ENCODE measurements at places on chromosomes 1 and 21.

- DNase-seq: no peak
Measured at GRCh38 chr1:53687901-53688300, 51.1 kb downstream of the GLIS1 start.

DNA sequence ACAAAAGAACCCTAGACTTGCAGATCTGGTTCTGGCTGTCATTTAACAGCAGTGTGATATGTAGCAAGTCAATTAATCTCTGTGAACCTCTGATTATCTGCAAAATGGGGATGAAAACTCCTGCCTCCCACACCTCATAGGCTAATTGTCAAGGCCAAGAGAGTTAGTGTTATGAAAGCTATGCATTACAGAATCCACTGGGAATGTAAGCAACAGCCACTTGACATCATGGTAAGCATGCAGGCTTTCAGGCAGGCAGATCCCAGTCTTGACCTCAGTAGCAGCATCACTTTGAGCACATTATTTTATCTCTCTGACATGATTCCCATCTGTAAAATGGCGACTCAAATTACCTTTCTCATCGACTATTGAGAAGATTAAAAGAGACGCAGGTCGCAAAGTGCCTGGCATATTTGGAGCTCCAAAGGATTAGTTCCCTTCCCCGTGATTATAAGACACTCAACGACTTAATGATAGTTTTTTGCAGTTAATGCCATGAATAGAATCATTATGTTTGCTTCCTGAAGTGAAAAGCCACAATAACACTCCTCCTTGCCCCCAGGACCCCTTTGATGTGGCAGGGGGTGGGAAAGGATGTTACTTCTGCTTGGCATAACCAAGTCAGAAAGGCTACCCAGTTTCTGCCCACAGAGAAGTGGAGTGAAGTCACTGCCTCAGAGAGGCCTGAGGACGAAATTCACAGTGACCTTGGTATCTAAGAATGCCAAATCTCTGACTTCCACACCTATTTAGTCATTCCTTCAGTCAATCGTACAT lies 273.0 kb upstream of the NFIA start:
- DNase-seq: no peak

DNA sequence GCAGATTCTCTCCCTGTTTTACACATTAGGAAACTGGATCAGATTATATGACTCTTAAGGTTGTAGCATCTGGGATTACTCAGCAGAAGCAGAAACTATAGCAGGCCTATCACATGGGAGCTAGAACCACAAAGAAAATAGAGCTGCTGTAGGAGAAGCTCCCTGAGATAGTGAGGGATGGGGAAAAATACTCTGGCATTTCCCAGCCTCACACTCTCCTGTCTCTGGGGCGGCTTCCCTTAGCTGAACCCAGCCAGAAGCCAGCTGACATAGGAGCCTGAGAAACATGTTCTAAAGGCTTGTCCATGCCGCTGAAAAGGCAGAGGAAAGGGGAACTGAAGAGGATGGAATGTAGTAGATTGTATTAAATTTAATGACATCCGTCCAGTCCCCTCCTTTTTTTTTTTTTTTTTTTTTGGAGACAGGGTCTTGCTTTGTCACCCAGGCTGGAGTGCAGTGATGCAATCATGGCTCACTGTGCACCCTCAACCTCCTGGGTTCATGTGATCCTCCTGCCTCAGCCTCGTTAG lies 76.8 kb upstream of the DNAJC6 start:
- DNase-seq: no peak

- DNase-seq: peak; percentile 53
Measured at GRCh38 chr1:30378991-30379581, 344.3 kb downstream of the MATN1 start.

DNA sequence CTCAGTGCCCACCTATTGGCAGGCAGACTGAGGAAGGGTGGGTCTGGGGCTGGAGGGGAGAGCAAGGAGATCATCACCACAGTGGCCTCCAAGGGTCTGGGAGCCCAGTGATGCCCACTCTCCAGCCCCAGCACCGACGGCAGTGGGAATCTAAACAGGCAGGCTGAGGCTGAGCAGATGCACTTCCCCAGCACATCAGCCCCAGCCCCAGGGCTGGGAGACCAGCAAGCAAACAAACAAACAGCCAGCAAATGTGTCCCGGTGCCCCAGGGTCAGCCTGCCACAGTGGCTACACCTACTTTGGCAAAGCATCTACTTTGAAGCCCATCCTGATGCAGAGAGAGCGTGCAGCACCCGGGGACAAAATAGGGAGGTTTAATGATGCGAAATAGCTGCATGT lies 216.3 kb upstream of the ZC3H12A start:
- DNase-seq: no peak

DNA sequence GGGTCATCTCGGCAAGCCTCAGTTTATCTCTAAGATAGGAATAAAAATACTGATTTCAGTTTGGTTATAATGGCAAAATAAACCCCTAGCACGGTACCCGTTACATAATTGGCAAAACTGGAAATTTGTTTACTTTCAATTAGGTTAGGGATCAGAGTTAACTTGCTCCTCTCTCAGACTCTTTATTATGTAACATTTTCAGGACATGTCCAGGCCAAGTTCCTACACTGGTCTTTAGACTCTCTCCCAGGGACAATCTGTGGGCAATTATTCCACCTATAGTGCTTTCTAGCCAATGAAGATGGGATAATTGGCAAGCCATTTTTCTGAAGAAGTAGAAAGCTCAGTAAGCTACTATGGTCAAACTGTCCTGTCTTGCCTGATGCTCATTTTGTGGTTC lies 189.4 kb downstream of the NEK7 start:
- no peak for DNase-seq

DNA sequence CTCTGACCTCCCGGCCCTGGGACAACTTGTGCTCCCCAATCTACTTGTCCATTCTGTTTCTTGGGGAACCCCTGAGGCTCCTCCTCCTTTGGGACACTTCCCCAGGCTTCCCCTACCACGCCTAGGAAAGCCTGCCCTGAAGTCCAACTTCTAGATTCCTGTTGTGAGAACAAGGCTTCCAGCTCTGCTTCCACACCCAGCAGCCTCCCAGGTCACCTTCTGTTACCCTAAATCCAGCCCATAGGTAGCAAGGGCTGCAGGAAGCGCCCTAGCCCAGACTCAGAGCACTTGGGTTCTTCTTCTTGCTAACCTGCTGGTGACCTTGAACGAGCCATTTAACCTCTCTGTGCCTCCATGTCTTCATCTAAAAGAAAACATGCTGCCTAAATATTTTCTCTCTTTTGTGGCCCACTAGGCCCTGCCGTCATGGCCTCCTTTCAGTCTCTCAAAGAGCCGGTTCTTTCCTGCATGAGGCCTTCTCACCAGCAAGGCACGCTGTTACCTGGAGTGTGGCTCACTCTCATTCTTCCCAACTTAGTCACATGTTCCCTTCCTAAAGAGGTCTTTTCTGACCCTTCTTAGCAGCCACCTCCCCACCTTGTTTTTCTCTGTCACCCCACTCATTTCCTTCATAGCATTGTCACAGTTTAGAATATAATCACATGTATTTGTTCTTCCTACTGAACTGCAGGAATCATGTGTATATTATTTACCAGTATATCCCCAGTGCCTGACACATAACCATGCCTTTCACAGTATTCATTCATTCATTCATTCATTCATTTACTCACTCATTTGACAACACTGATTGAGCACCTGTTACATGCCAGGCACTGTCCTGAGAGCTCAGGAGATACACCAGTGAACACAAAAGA lies 1.4 kb downstream of the CAPN2 start:
- no peak for DNase-seq

- no peak for DNase-seq
Measured at GRCh38 chr21:42258150-42258884, 39.4 kb downstream of the ABCG1 start.

- no peak for DNase-seq
Measured at GRCh38 chr1:14094611-14095400, 394.8 kb downstream of the PRDM2 start.

DNA sequence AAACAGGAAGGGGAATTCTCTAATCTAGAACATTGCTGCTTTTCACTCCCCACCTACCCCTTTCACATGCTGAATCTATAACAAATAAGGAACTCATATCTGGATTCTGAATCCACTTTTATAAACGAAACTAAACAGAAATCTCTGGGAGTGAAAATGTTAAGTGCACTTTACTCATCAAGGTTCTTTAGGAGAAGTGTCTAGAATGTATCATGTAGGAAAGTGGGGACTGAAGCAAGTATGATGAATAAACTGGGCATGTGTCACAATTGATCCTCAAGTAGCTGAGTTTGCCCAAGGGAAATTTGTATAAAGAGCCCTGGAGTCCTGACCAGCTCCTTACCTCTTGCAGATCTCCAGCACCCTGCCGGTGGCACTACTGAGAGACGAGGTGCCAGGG lies 19.8 kb downstream of the AVPR1B start:
- no peak for DNase-seq

DNA sequence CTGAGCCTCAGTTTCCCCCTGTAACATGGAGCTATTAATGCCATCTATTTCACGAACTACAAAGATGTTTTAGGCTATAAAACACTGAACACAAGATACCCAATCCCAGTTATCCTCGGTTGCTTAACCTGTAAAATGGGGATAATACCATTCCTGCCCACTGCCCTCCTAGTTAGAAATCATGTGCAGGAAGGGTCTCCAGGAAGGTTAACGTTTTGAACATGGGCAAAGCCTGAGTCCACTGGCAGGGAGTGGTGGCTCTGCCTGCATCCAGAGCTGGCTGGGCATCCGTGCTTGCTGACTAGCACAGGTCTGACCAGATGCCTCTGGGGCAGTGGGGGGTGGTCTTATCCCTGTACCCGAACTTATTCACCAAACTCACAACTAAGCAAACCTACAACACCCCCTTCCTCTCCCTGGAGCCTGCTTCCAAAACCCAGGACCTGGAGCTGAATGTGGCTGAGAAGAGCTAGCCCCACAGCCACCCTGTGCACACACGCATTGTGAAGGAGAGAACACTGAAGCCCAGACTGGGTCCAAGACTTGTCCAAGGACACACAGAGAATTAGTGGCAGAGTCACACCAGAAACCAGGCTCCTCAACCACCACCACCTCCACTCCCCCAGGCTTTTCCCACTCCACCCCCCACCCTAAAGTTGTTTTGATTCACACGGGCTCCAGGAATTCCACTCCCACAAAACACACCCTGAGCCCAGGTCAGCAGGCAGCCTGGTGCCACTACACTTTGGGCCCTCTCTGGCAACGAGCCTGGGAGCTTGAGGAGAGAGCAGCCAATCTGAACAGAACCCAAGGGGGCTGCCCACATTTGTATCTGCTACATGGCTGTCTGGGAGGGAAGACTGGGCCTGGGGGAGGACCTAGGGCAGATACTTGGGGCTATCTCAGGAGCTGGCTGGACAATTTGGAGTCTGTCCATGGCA lies 1.6 kb downstream of the E2F2 start:
- DNase-seq: no peak

DNA sequence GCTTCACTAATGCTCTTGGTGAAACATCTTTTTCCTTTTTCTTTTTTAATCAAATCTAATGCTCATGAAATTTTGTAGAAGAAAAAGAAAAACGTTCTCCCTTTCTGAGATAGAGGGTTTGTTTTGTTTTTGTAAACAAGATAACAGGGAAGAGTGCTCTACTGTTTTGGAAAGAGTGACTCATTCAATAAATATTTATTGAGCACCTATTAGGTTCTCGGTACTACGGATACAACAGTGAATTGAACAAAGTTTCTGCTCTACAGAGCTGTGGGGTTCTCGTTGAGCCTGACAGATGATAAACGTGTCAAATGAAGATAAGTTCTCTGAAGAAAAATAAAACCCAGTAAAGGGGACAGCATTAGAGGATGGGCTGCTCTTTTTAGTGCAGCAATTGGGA lies 7.0 kb downstream of the PGM1 start:
- no peak for DNase-seq

- DNase-seq: no peak
Measured at GRCh38 chr1:110212169-110213142, 2.3 kb downstream of the KCNC4 start.

DNA sequence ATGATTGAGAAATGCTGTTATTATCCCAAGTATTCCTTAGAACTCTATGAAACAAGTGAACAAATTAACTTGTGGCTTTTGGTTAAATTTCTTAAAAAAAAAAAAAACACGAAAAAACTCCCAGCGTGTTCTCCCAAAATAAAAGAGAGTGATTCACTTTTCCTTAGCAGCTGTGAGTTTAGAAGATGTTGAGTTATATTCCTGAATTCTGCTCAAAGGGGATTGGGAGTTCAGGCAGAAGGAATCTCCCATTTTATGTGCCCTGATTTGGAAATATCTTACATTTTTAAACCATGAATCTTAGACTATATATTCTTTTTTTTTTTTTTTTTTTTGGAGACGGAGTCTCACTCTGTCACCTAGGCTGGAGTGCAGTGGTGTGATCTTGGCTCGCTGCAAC lies 34.3 kb downstream of the SMG7 start:
- no peak for DNase-seq

GRCh38 chr1:50264590-50264989 lies 155.9 kb downstream of the ELAVL4 start:
- DNase-seq: no peak

DNA sequence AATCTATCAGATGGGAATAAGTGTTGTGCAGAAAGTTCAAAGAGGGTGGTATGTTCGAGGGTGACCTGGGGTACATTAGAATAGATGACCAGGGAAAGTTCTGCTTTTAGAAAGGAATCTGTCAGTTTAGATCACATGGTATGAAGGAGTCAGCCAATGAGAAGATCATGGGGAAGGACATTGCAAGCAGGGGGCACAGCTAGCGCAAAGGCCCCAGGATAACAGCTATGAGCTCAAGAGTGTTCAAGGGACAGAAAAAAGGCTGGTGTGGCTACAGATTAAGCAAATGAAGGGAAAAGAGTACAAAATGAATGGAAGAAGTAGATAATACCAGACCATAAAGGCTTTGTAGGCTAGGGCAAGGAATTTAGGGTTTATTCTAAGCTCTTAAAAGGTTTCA lies 8.6 kb downstream of the LEPR start:
- no peak for DNase-seq

DNA sequence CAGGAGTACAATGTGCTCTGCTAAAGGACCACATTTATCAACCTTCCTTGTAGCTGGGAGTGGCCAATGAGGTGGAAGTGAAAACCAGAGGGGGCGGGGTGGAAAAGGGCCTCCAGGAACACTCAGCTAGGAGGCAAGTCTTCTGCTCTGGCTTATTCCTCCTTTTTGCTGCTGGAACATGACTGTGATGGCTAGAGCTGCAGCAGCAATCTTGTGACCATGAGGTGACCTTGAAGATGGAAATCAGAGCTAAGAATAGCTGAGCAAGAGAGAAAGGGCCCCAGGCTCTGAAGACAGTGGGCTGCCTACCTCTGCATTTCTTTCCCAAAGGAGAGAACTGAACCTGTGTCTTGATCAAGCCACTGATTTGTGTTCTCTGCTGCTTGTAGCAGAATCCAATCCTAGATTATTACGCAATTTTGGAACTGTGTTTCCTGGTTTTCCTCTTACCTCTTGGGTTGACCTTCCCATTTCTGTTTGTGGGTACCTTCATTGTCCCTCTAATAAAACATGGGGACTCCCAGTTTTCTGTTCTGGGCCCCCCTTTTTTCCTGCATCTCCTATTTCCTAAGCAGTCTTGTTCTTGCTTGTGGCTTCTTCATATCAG lies 36.4 kb upstream of the WNT4 start:
- no peak for DNase-seq

- no peak for DNase-seq
Measured at GRCh38 chr1:185961664-185962063, 227.5 kb downstream of the HMCN1 start.

- no peak for DNase-seq
Measured at GRCh38 chr1:19643121-19643520, 990 bp upstream of the NBL1 start.

GRCh38 chr1:92439291-92439690 lies 47.4 kb downstream of the GFI1 start:
- no peak for DNase-seq

All from left renal pelvis (tissue), 4 donors.